A549 treated with CpdA at 1 μM for 4 hours (cell line): ENCODE measurements at places on chromosomes 7 and 10. TPM values are rescaled to one million over a fixed set of nuclear protein-coding genes. Genes with fewer than 3 reads are reported as not detected.

Gene HIP1
- total RNA-seq: 14.9 to 18.6 TPM (median 17.6 TPM) in 5 replicates

Gene METTL27
- 6.2 to 10.7 TPM (median 10.3 TPM) in 5 replicates for total RNA-seq

Gene MYL10
- total RNA-seq: not detected in 5 replicates

Gene OPALIN
- total RNA-seq: not detected in 5 replicates

Gene GFRA1
- 8.6 to 11.3 TPM (median 9.9 TPM) in 5 replicates for total RNA-seq
